Right renal pelvis (tissue), 4 donors: ENCODE measurements at places on chromosomes 4 and X. TPM values are rescaled to one million over a fixed set of nuclear protein-coding genes. Genes with fewer than 3 reads are reported as not detected.

- DNase-seq = no peak
Measured at GRCh38 chr4:513327-513726, 14.3 kb downstream of the PIGG start.

GRCh38 chr4:181224852-181225251 lies 1018.4 kb upstream of the TENM3 start:
- no peak for DNase-seq

GRCh38 chr4:98522636-98523395 lies 135.6 kb downstream of the TSPAN5 start:
- DNase-seq = no peak

DNA sequence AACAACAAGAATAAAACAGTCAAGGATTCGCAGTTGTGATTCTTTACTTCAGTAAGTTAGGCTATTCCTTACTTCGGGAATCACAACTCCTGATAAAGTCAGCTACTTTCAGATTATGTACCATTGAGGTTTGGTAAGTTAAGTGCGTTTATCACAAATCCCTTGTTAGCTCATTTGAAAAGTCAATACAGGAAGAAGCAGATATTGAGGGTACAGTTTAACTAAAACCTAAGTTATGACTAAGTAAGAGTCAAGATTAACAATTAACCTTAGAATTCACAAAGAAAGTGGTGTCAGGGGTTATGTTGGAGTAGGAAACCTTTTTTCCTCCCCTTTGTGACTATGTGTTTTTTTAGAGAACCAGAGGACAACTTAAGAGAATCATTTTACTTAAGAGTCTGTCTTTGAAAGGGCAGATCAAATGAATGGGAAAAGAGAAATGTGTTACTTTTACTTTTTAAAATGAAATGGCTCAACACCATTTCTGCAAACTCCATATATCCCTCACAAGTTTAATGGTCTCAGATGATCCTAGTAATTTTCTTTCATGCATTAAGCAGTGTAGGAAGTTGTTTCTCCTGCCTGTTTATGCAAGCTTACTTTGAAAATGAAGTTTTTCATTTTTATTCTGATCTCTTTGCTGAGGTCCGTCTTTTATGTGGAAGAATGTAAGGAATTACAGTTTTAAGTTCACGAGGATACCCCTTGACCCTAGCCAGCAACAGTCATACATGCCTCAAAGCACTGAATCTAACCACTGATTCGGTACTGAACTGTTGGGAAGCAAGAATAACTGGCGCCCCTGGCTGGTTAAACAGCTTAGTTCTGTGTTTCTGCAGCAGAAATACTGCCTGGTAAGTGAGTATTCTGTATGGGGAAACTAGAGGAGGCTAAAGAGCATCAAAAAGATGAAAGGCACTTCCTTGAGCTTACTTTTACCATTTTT lies 211.7 kb downstream of the SLC4A4 start:
- peak; percentile 41 for DNase-seq

- no peak for DNase-seq
Measured at GRCh38 chr4:4388836-4389575, 2.1 kb downstream of the NSG1 start.

DNA sequence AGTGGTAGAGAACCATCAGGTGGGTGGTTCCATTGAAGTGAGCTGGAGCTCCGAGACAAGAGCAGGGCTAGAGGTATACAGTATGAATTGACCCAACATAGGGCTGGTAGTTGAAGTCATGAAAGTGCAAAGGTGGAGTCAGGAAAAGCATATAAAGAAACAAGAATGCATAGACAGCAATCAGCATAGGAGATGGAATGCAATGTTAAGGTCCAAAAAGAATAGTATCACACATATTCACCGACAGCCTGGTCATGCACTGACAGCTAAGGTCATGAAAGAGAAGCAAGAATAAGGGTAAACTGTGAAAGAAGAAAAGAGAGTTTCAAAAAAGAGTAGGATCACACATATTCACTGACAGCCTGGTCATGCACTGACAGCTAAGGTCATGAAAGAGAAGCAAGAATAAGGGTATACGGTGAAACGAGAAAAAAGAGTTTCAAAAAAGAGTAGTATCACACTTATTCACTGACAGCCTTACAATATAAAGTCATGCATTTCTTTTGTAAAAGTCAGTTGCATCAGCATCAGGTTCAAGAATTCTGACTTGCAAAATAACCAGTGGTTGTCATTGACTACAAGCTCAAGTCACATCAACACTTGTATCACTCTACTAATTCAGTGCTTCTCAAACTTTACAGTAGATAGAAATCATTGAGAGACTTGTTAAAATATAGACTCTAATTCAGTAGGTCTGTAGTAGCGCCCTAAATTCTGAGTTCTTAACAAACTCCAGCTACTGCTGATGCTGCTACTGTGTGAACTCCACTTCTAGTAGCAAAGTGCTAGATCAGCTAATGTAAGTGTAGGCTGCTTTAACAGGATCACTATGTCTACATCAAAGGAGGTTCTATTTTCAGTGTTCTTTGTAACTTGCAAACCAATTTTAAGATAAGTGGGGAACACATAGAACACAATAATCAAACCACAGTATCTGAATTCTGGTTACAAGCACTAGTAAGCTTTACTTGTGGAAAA lies 221.9 kb downstream of the PDGFC start:
- DNase-seq = no peak

GRCh38 chr4:26296021-26296420 lies 24.8 kb upstream of the RBPJ start:
- DNase-seq = no peak

GPR78 gene
- polyA plus RNA-seq = 0.55 TPM

DNA sequence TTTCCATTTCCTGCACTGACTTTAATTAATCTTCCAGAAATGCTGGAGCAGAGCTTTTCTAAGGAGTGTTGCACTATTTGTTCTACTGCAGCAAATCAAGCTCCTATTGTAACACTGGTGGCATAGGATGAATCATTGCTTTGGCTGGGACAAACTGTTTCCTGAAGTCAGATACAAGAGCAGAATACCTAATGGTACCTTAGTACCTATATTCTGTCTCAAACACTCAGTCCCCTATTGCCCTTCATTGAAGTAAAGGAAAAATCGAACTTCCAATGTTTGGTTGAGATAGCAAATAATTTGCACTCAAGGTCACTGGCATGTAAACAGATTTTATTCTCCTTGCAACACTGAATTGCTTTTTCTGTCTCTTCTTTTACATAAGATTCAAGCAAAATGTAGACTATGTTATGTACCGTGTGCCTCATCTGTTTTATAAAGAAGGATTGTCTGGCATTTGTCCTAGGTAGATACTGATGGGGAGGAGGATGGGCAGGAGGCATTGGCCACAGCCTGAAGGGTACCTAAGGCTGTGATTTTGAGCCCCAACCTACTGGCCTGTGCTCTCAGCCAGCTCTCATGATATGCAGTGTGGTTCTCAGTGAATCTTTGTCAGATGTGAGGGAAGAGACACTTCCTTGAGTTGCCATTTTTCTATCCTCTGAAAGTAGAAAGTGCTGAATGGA lies 141.6 kb downstream of the AASDH start:
- no peak for DNase-seq

GRCh38 chrX:40015693-40016092 lies 82.1 kb downstream of the BCOR start:
- DNase-seq = no peak

DNA sequence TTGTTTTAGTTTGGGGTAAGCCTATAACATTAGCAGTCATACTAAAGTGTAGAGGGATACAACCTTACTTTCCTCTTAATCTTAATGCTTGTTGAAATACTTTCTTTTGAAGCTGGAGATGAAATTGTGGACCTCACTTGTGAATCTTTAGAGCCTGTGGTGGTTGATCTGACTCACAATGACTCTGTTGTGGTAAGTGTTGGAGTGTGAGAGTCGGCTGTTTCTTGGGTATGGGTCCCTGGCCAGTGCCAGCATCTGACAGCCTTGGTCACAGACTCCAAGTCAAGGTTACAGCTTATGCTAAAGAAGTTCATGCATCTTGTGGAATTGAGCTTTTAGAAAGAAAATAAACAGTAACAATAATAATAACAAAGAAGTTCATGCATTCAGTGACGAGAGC lies 31.6 kb downstream of the RNF4 start:
- no peak for DNase-seq
